Urothelium cell line (cell line): ENCODE measurements at places on chromosomes 3 and 15.
A peak's percentile ranks its signal among the peaks of the same experiment; 100 is the strongest.

DNA sequence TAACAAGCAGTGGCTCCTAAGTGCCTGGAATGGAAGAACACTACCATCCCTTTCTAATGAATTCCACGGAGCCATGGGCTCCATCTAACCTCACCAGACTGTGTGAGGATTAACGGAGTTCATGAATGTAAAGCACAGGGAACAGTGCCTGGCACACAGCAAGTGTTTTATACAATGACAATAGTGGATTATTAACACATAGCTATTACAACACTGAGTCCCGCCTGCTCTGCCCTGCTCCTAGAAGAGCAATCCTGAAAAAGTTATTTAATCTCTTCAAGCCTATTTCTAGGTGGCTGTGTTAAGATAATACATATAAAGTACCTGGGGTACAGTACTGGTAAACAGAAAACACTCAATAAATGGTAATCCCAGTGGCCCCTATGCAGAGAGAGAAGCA, 51.4 kb downstream of the RYK start:
- no peak for DNase-seq

DNA sequence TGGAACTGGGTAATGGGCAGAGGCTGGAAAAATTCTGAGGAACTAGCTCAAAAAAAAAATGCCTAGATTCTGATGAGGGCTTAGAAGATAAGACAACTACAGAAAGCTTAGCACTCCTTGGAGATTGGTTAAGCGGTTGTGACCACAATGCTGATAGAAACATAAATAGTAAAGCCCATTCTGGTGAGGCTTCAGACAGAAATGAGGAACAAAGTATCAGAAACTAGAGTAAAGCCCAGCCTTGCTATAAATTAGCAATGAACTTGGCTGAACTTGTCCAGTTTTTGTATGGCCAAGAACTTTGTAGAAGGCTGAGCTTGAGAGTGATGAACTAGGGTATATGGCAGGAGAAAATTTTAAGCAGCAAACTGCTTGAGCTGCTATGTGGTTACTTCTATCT, 25.4 kb downstream of the GOLGB1 start:
- no peak for DNase-seq

DNA sequence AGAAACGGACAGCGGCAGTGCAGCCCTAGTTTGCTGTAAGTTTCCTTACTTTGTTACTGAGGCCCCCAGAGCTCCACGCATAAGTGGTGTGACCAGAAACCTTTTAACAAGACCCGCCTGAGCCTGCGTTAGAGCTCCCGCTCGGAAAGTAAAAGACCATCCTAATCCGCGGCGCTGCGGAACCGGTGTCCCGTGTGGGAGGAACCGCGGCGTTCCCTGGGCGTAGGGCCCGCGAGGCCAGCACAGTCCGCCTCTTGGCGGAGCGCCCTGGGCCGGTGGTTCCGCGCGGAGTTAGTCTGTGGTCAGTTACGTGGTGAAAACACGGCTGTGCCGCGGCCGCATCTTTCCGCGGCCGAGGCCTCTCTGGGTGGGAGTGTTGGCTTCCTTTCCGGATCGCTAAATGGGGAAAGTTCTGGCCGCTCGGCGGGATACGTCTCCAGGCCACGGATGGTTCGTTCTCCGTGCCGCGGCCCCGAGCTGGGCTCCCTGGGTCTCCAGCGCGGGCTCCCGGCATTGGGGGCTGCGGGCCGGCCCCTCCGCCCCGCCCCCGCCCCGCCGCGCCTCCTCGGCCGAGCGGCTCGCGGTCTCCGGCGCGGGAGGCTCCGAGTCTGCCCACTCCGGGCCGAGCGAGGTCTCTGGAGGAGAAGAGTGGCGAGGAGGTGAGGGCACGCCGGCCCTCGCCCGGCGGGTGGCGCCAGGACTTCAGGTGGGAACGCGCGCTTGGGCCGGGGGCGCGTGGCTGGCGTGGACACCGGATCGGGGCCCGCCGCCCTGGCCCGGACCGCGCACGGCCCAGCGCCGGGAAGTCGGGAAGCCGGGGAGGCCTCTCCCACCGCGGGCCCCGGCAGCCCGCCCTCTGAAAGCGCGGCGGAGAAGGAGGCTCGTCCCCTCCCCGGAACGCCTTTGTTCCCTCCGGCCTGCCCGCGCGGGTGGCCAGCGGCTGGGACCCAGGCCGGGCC, 754 bp downstream of the B3GNT5 start:
- peak; percentile 45 for DNase-seq

- DNase-seq = peak; percentile 44
Observed at GRCh38 chr3:71582612-71583565, 639 bp downstream of the FOXP1 start.

- peak; percentile 76 for DNase-seq
Observed at GRCh38 chr3:61564395-61565059, 3.2 kb downstream of the PTPRG start.
